HFFc6 (cell line): ENCODE measurements at places on chromosomes 16 and 17.
A peak's percentile ranks its signal among the peaks of the same experiment; 100 is the strongest.

- peaks cover 5% of the 10 kb centered on the region for H3K4me1 ChIP-seq
- no peak for DNase-seq
- no peaks in the 10 kb centered on the region for H3K36me3 ChIP-seq
- peaks cover 1% of the 10 kb centered on the region for H3K27me3 ChIP-seq
- peak within 1 kb of the TSS; percentile 86 for H3K4me3 ChIP-seq
- no peak within 1 kb of the TSS for H3K27ac ChIP-seq
Measured at GRCh38 chr17:40364121-40364861, at the start of gene GJD3. GJD3 (minus strand) TSS chr17:40364737; CDS start chr17:40363815, 922 bp downstream.

- H3K27me3 ChIP-seq: no peaks in the 10 kb centered on the region; the same call in 1 of the 2 replicates
- H3K4me3 ChIP-seq: no peak overlapping the region
- no peaks in the 10 kb centered on the region for H3K36me3 ChIP-seq
- no peak overlapping the region for H3K27ac ChIP-seq
- peaks cover 23% of the 10 kb centered on the region for H3K4me1 ChIP-seq
Measured at GRCh38 chr16:72241930-72242329, 70.0 kb upstream of the PMFBP1 start.

DNA sequence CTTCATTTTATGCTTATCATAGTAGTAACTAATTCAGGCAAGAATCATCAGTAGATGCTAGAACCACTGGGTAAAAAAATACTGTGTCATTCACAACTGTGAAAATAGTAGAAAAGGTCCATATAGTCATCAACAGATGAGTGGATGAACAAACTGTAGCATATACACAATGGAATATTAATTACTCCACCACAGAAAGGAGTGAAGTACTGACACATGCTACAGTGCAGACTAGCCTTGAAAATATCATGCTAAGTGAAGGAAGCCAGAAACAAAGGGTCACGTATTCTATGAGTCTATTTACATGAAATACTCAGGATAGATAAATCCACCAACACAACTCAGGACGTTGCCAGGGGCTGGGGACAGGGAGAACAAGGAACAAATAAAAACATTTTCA lies 13.3 kb downstream of the USP22 start:
- no peak for DNase-seq
- H3K27me3 ChIP-seq: no peaks in the 10 kb centered on the region; the same call in 1 of the 2 replicates
- peaks cover 67% of the 10 kb centered on the region for H3K4me1 ChIP-seq
- H3K36me3 ChIP-seq: peaks cover 33% of the 10 kb centered on the region
- H3K4me3 ChIP-seq: peak overlapping the region; percentile 9; the same call in 1 of the 2 replicates

DNA sequence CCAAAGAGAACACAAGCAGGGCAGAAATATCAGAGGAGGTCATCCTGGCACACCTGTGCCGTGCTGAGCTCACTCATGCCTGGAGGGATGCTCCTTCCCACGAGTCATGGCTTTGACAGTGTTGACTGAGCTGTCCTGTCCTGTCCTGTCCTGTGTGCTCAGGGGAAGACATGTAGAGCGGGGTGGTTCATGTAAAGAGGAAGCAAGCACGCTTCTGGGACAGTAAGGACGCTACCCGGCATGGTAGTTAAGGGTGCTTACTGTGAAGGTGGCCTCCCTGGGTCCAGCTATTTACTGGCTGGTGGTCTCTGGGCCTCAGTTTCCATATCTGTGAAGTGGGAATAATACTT lies 398 bp downstream of the LGALS9 start:
- H3K27me3 ChIP-seq: peaks cover under 1% of the 10 kb centered on the region
- peaks cover 6% of the 10 kb centered on the region for H3K4me1 ChIP-seq
- H3K27ac ChIP-seq: no peak overlapping the region
- DNase-seq: no peak

DNA sequence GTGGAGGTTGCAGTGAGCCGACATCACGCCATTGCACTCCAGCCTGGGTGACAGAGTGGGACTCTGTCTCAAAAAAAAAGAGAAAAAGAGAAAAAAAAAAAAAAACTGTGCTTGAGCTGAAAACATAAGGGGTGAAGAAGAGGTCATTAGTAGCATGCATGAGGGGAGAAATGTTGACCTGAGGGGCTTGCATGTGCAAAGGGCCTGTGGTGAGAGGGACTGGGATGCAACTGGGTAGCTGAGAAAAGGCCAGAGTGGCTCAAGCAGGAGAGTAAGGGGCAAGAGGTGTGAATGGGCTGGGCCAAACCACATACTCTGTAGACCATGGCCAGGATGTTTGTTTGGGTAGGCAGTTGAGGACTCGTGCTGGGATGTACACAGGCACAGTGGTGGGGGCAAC lies 3.4 kb downstream of the KIF19 start:
- no peak overlapping the region for H3K4me3 ChIP-seq
- H3K4me1 ChIP-seq: no peaks in the 10 kb centered on the region
- H3K36me3 ChIP-seq: no peaks in the 10 kb centered on the region
- H3K27me3 ChIP-seq: no peaks in the 10 kb centered on the region; the same call in 1 of the 2 replicates
- DNase-seq: no peak
- no peak overlapping the region for H3K27ac ChIP-seq

- peaks cover 5% of the 10 kb centered on the region for H3K27me3 ChIP-seq
- no peak overlapping the region for H3K4me3 ChIP-seq
- H3K4me1 ChIP-seq: no peaks in the 10 kb centered on the region
- H3K36me3 ChIP-seq: no peaks in the 10 kb centered on the region
- no peak for DNase-seq
Measured at GRCh38 chr16:28524681-28525171, 14.0 kb downstream of the NUPR1 start.
